PC-9 (cell line): ENCODE measurements at places on chromosomes 11 and 22. TPM values are rescaled to one million over a fixed set of nuclear protein-coding genes. Genes with fewer than 3 reads are reported as not detected.

FGF19 gene
- 2.0 and 3.4 TPM in 2 replicates for total RNA-seq

MFRP gene
- total RNA-seq = not detected in 2 replicates

CRYBB2 gene
- total RNA-seq = 1.0 TPM in 2 replicates

ACR gene
- 0.28 TPM in 1 of 2 replicates, not detected in the other for total RNA-seq

TMPRSS13 gene
- total RNA-seq = 18.5 and 21.7 TPM in 2 replicates

FGF3 gene
- not detected in 2 replicates for total RNA-seq

SLC35C1 gene
- 15.2 and 15.6 TPM in 2 replicates for total RNA-seq

APOA5 gene
- total RNA-seq = not detected in 2 replicates
